ENCODE measurements at places on chromosomes 3 and 15.

GRCh38 chr3:143643905-143644304 lies 204.4 kb downstream of the SLC9A9 start:
- no peak for DNase-seq

- DNase-seq: no peak
Measured at GRCh38 chr3:138740072-138740471, 94.7 kb downstream of the PIK3CB start.

DNA sequence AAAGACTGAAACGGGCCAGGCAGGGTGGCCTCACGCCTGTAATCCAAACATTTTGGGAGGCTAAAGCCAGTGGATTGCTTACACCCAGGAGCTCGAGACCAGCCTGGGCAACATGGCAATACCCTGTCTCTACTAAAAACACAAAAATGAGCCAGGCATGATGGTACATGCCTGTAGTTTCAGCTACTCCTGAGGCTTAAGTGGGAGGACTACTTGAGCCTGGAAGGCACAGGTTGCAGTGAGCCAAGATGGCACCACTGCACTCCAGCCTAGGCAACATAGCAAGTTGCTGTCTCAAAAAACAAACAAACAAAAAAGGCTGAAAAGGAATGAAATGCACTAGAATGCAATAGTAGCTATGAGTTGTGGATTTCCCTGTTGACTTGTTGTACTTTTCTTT lies 94.7 kb downstream of the STAG1 start:
- DNase-seq: no peak

DNA sequence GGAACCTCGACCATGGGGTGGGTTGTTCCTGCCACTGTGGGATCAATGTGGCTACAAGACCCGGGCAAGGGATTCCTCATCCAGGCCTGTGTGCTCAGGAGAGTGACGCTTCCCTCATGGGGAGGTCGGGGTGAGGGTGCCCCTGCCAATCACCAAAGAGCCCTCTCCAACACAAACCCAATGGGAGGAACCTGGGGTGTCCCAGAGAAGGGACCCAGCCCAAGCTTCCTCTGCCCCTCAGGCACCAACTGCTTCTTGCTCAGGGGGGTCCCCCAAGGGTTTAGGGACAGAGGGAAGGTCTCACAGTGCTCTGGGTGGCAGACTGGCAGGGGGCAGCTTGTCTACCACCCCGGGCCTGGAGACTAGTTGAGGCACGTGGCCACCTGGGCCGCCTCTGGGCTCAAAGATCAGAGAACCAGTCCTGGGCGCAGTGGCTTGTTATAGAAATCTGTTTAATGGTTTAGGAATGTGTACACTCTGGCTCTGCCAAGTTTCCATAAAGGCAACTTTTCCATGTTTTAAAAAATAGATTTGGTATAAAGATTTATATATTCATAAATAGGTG lies 26.6 kb downstream of the GP9 start:
- DNase-seq: no peak

DNA sequence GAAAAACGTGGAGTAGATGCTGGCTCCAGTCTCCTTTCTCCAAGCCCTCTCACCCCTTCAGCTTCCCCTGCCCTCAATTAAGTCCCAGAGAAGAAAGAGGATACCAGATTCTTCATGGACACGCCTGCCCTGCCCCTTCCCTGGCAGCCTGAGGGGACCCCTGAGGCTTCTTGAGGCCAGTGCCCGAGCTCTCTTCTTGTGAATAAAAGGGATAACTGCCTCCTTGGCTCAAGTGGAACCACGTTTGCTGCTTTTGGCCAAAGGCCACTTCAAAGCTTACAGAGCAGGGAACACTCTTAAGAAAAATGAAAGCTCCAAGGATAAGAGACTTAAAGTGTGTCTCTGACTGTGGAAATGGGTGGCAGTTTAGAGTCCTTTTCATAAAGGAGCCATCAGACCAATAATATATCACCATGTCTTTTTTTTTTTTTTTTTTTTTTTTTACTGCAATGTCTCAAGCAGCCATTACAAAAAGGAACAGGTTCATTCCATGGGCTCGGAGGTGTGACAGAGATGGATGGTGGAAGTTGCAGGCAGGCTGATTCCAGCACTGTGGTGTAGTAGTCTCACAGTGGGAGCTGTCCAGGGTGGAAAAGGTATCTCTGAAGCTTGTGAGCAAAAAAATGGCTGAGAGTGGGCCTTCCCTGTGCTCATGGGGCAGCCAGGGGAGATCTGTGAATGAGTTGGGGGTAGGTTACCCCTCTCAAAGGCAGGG lies 108.8 kb downstream of the SEMA5B start:
- DNase-seq: no peak

DNA sequence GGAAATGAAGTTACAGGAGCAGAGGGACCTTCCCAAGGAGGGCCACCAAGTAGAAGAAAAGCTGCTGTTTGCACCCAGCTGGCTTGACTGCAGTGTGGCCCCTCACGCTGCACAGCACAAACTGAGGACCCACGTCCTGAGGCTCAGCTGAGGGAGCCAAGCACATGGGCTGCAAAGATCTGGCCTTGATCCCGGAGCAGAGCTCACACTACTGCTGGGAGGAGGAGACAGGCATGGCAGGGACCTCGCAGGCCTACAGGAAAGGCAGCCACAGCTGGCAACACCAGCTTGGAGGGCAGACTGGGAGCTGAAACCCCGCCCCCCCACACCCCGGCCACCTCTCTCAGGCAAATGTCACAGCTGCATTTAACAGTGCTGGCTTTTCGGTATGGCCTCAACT lies 39.7 kb downstream of the KLHL25 start:
- DNase-seq: no peak

DNA sequence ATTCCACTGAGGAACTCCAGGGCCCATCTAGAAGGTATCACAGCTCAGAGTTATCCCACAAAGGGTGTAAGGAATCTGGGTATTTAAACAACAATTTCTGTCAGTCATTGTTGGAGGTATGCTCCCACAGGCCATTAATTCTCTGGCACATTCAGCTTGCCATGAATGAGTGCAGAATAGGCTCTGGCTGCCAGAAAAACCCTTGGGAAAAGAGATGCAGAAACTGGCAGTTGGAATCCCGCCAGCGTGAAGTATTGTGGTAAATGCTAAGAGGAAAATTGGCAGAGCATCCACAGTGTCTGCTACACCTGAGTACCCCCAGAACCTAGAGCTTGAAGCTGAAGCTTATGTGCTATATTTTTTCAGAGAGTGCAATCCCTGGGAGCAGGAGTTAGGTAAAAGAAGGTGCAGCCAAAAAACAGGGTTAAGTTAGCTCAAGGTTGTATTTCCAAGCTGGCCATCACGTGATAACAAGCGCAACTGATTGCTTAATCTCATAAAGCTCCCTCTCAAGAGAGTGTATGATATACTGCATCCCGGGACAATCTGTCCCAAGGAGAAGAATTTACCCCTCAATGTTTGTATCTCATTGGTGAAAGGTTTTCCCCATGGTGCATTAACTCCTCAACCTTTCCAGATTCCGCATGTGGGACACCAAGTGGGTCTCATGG lies 94.2 kb upstream of the ACP3 start:
- DNase-seq: no peak

GRCh38 chr3:128071771-128072453 lies 19.7 kb downstream of the SEC61A1 start:
- no peak for DNase-seq

DNA sequence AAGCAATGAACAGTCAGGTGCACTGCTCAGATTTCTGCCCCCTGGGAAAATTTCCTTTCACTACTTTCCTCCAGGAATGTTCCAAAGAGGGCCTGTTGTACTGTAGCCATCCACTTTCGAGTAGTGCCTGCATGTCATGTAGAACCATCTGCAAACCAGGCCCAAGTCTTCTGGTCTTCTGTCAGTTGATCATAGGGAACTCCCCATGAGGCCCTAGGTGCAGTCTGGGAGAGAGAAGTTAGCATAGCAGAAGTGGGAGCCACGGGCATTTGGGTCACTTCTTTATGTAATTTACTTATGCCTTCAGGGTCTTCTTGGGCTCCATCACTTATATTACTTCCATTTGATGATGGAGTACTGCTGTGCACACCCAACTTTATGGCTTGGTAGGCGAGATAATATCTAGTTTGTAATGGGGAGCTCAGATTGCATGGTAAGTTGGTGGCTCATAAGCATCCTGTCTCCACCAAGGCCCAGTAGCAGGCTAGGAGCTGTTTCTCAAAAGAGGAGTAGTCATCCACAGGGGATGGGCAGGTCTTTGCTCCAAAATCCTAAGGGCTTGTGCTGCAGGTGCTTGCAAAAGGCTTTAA lies 151.4 kb downstream of the NFKBIZ start:
- no peak for DNase-seq

- no peak for DNase-seq
Measured at GRCh38 chr3:107962946-107963345, 127.9 kb downstream of the CD47 start.

- DNase-seq: no peak
Measured at GRCh38 chr3:194272221-194272620, 78.9 kb downstream of the CPN2 start.

DNA sequence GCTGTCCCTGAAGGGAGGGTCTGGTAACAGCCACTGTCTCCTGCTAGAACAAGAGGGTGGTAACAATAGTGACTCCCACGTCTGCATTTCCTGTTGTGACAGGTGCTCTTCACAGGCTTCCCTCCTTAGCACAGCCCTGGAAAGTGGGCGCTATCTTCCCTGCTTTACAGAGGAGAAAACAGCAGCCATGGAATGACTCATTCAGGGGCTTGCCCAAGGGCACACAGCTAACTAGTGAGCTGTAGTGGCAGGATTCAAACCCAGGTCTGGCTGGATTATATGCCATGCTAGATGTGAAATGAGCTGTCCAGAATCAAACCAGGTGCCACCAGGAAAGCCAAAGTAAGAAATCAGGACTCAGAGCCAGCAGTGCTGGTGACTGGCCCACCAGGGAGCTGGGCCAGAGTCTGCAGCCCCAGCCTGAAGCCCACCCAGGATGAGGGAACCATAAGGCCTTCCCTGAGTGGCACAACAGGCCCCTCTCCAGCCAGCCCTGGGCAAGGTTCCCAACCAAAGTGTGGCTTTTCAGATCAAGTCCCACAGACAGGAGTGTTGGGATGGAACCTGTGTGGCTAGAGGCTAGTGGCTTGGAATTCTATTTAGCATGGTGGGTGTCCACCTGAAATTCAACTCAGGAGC lies 102.4 kb downstream of the ETFA start:
- DNase-seq: peak; percentile 14

DNA sequence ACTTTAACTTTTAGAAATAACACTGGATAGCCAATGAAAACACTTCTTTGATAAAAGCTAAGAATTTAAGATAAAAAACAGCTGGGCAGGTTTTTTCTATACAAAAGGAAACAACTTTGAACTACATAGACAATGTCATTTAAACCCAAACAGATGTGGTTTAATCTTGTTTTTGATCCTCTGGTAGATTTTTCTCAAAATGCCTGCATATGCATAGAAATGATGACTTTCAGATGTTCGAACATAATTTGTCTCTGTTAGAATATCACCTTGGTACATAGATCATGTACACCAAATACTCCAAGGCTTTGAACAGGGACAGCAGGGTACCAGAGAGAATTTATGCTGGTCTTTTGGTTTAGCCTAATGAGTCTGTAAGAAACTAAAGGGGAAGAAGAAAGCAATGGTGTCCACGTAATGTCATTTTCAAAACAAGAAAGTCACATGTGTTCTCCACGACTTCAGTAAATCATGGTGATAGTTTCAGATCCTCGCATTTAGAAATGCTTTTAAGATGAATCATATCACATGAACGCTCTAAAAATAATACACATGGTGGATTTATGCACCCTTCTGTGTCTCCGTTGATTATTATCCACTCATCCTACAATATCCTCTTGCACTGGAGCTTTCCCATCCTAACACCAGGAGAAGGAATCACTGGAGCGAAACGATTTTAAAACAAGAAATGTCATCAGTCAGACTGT lies 160.1 kb upstream of the PDZRN3 start:
- no peak for DNase-seq

DNA sequence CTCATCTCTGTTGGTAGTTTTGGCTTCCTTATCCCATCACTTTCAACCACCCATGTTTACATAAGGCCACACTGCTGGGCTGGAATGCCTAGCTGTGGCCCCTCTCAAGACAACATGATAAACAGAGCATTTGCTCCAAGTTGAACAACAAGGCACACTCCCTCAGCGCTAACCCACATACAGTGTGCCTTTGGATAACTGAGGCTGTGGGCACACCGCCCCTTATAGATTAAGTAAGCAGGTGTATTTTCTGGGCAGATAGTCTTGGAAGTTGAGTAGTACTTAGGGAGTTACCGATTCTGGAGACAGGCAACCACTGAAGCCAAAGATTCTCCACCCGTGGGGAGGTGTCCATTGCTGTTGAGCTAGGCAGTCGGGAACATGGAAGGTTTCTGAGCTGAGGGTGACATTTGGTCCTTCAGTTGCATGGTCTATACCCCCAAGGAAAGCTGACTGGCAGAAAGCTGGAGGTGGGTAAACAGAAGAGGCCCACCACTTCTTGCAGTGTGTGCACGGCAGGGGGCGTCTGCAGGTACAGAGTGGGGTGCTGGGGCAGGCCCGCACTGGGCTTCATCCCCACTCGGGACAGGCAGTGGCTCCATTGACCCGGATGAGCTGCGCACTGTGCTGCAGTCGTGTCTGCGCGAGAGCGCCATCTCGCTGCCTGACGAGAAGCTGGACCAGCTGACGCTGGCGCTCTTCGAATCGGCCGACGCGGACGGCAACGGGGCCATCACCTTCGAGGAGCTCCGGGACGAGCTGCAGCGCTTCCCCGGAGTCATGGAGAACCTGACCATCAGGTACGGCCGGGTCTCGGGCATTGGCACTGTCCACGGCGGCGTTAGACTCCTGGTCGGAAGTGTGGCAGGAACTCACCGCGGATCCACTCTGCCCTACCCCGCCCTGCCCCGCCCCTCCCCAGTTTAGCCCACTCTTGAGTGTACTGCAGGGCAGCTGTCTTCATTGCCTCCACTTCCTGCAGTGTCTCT lies 16.8 kb downstream of the NOX5 start:
- DNase-seq: peak; percentile 50

- no peak for DNase-seq
Measured at GRCh38 chr3:122642935-122643334, 37.7 kb upstream of the PARP14 start.

- no peak for DNase-seq
Measured at GRCh38 chr3:111700054-111700453, 104.9 kb upstream of the ZBED2 start.

GRCh38 chr15:82679626-82680199 lies 30.0 kb downstream of the AP3B2 start:
- no peak for DNase-seq

GRCh38 chr3:193029800-193030199 lies 112.1 kb upstream of the MB21D2 start:
- no peak for DNase-seq

GRCh38 chr3:19384868-19385267 lies 236.6 kb downstream of the KCNH8 start:
- DNase-seq: no peak

- no peak for DNase-seq
Measured at GRCh38 chr15:74420193-74420905, 13.4 kb downstream of the SEMA7A start.

DNA sequence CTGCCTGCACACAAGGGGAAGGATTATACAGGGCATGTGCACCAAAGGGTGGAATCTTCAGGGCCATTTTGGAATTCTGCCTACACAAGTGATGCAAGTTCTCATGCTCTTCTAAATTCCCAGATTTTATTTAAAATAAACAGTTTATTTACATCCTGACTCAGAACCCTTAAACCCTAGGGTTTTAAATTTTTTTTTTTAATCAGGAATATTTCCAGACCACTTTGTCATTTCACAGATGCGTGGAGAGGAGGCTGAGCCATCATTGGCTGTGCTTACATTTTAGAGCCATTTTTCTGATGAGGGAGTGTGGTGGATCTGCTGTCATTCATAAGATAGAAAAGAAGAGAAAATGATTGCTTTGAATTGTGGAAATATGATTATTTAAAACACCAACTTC lies 65.2 kb upstream of the MNS1 start:
- DNase-seq: no peak

- DNase-seq: no peak
Measured at GRCh38 chr15:35912196-35912595, 366.2 kb upstream of the DPH6 start.

GRCh38 chr3:104316118-104316517 lies 1050.6 kb upstream of the ALCAM start:
- no peak for DNase-seq

Data from activated naive CD4-positive, alpha-beta T cell treated with anti-CD3 and anti-CD28 coated beads, Interleukin-2, amount 10 ng/mL, durations not matched to agents 7 days and 5 days (primary cell).